ENCODE measurements at places on chromosomes 7 and 10. TPM values are rescaled to one million over a fixed set of nuclear protein-coding genes. Genes with fewer than 3 reads are reported as not detected.

- H3K27ac ChIP-seq: no peak overlapping the region
- DNase-seq: no peak
- no peak overlapping the region for H3K4me3 ChIP-seq
- no peaks in the 10 kb centered on the region for H3K4me1 ChIP-seq
- H3K36me3 ChIP-seq: no peaks in the 10 kb centered on the region
Measured at GRCh38 chr7:9148687-9149086, 715.3 kb downstream of the NXPH1 start.

The OR6B1 gene
- not detected for total RNA-seq

The NOS3 gene
- total RNA-seq: 5.4 TPM

GRCh38 chr7:108345710-108346336 is 110.4 kb downstream of the NRCAM start:
- no peaks in the 10 kb centered on the region for H3K27me3 ChIP-seq
- no peaks in the 10 kb centered on the region for H3K4me1 ChIP-seq
- no peak overlapping the region for H3K27ac ChIP-seq
